ENCODE measurements at places on chromosomes 12 and 14. TPM values are rescaled to one million over a fixed set of nuclear protein-coding genes. Genes with fewer than 3 reads are reported as not detected.

GRCh38 chr12:24937553-24938244 lies 11.2 kb downstream of the BCAT1 start:
- no peak for DNase-seq

DNA sequence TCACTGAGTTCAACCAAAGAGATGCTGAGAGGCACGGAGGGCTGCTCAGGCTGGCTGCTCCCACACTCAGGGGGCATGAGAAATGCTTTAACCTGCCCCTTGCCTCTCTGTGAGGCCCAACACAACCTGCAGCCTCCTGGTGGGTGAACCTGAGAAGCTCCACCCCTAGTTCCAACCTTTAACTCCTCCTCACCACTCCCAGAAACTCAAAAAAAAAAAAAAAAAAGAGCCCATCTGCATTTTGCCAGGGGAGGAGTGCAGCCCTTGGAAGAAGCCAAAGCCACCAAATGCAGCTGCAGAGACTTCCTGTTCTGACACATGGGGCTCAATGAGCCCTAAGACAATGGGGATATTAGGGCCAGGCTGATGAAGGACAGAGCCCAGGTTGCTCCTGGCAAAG lies 8.9 kb downstream of the KRT4 start:
- DNase-seq = no peak

GRCh38 chr12:111753144-111753881 lies 13.4 kb upstream of the ALDH2 start:
- DNase-seq = no peak

DNA sequence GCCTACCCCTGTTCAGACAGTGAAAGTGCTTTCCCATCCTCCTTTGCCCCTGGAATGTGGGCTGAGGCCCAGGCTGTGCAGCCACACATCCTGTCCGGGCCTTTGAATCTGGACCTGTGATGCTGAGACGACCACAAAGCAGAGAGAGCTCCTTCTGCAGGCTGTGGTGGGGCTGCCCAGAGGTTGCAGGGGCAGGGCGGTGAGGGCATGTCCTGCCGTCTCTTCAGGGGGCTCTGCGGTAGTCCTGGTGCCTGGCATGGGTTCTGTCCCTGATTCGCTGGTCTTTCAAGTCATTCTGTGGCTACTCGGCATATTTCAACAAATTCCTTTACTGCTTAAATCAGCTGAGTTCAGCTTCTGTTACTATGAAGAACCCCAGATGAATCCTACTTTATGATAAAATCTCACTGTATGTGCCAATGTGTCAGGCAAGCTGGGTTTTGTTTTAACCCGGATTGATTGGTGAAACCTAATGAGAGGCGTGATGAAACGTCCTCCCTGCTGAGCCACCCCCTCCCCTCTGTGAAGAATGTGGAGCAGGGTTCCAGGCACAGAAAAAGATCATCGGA lies 63.4 kb upstream of the DICER1 start:
- DNase-seq = no peak

- DNase-seq = no peak
These were observed 149.0 kb downstream of the KITLG start for GRCh38 chr12:88431246-88431645.

DNA sequence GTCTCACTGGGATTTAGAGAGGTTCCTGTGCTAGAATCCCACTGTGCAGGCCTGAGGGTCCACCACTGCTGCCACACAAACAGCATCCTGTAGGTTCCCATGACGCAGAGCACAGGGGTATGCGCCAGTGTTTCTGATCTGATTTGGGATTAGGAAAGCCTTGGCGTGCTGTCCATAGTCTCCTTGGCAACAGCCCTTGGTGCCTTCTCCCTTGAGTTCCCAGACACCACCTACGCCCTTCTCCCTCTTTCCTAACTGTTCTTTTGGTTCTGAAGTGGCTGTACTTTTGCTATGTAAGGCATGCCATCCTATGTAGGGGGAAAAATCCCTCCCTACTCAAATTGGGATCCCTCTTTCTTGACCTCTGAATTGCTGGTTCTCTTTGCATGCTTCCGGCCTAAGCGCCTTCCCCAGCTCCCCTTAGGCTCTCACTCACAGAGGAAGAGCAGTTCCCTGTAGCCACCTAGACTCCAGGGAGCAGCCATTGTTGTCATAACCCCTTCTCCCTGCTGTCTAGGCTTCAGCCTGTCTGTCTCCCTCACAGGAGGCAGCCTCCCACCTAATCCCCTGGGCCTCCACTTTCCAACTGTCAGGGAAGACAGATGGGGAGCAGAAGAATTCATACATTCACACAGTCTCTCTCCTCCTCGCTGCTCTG lies 14.8 kb upstream of the RIC8B start:
- DNase-seq = no peak

DNA sequence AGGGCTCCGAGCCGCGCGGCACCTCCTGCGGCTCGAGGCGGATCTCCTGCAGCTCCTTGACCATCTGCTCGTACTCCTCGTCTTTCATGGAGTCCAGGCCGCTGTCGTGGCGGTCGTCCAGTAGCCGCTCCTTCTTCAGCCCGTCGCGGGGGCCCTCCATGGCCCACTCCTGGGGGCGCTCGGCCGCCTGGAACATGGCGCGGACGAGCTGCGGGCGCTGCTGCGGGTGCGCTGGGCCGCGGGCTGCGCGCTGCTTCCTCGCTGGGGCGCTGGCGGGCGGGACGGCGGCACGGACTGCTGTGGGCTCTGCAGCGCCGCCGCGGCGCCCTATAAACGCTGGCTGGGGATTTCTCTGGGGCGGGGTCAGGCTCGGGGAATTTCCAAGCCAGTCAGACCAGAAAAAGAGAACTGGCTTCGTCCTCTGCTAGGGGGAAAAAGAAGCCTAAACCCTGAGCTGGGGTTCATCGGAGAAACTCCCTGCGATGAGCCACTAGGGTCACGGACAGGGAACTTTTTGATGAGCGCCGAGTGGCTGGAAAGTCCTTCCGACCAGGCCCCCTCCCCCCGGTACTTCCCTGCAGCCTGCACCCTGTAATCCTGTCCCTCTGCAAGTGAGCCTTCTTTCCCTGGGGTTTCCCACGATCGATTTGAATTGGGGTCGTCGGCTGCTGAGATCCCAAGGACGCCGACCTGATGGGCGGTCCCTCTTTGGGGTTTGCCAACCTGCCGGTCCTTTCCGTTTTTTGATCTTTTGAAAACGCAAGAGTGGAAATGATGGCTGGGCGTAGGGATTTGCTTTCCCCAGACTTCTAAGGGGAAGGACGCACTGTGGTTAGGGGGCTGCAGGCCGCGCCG lies at the start of gene NFKBIA:
TSS of gene NFKBIA (minus strand) at position 301 of the 855 bp plus-strand sequence. CDS start at position 196, 105 bp downstream.
- DNase-seq = no peak

GRCh38 chr14:88590173-88590572 lies 27.3 kb downstream of the ZC3H14 start:
- DNase-seq = no peak

GRCh38 chr14:92952481-92953298 lies 29.7 kb downstream of the CHGA start:
- DNase-seq = no peak

DNA sequence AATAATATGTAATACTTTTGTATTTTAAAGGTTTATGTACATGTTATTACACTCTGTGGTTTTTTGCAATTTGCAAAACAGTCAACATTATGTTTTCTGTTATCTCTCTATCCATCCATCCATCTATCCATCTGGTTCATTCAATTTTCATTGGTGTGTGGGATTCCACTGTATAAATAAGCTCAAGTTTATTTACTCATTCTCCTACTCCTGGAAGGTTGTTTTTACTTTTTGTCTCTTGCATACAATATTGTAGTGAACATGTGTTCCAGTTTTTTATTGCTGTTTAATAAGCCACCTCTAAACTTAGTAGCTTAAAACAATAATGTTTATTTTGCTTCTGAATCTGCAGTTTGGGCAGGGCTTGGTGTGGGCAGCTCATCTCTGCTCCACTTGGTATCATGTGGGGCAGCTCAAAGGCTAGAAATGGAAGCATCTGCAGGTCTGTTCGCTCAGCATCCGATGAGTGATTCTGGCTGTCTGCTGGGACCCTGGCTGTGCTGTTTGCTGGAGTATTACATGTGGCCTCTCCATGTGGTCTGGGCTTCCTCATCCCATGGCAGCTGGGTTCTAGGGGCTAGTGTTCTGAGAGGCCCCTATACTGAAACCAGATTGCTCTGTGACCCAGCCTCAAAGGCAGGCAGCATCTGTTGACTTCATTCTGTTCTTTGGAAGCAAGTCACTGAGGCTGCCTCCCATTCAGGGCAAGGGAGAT lies 98.8 kb downstream of the SLC25A47 start:
- DNase-seq = no peak

DNA sequence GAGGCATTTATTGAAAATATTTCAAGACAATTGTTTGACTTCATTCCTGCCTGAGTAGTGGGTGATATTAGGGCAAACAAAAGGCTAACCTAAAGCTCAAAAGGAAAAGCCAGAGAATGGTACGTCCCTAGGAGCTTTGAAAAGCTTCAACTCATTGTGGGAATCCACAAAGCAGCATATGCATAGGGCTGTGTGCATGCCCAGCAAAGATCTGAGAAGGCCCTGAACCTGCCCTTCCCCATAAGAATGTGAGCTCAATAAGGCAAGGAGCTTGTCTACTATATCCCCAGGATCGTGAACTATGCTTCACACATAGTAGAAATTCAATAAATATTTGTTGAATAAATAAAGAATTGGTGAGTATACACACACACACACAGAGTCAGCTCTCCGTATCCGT lies 19.1 kb upstream of the RAD52 start:
- DNase-seq = no peak

- DNase-seq = no peak
These were observed 10.8 kb downstream of the TAOK3 start for GRCh38 chr12:118361889-118362288.

- DNase-seq = no peak
These were observed 77.8 kb downstream of the ANKS1B start for GRCh38 chr12:99906786-99907579.

DNA sequence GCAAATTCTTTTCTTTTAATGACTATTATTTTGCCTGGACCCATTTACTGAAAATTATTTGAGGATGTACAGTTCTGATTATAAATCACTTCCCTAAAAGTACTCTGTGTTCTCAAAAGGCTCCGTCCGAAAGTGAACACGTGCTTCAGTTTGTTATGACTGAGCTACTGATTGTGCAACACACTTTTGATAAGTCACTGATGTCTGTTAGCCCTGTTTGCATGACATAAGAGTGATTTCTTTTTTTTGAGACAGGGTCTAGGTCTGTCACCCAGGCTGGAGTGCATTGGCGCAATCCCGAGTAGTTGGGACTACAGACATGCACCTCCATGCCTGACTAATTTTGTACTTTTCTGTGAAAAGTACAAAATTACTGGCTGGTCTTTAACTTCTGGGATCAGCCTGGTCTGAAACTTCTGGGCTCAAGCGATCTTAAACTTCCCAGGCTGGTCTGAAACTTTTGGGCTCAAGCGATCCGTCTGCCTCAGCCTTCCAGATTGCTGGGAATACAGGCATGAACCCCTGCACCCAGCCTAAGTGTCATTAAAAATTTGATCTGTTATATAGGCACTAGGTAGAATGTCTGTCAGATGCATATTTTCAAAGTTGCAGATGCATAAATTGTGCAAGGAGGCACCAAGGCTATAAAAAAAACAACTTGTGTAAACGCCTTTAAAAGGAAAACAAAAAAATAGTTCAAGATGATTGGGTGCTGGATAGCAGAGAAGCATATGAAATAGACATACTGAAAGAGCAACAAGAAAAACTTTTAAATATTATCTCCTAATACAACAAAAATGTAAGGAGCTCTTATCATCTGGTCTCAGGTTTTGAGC lies 111.5 kb downstream of the SRGAP1 start:
- DNase-seq = no peak

GRCh38 chr12:93502802-93503623 lies 35.7 kb downstream of the MRPL42 start:
- peak; percentile 27 for DNase-seq

DNA sequence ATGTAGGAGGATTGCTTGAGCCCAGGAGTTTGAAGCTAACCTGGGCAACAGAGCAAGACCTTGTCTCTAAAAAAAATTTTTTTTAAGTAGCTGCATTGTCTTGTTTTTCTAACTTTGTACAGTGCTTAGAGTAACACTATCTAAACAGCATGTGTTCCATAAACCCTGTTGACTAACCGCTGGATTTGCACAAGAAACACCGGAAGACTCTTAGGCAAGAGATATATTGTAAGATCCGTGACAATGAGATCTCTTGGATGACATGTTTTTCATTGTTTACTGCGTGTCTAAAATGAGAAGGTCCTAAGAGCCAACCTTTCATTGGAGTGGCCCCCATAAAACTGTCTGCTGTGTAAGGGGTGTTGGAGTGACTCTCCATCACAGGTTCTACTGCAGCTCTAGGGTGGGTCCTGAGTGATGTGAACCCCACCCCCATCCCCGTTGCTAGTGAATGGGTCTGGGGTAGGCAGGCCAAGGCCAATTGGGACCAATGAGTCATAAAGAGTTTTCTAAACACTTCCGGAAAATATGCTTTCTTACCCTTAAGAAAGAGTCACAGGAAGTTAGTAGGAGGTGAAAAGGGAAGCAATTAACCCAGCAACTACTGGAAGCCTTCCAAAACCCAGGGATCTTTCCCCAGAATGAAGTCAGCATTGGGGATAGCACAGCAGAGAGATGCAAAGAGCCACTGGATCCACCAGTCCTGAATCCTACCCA lies 24.3 kb upstream of the PCNX1 start:
- peak; percentile 58 for DNase-seq

GRCh38 chr12:57620245-57620935 lies 9.2 kb downstream of the ARHGEF25 start:
- no peak for DNase-seq

- DNase-seq = no peak
These were observed 1.1 kb downstream of the DCTN2 start for GRCh38 chr12:57545809-57546437.

DNA sequence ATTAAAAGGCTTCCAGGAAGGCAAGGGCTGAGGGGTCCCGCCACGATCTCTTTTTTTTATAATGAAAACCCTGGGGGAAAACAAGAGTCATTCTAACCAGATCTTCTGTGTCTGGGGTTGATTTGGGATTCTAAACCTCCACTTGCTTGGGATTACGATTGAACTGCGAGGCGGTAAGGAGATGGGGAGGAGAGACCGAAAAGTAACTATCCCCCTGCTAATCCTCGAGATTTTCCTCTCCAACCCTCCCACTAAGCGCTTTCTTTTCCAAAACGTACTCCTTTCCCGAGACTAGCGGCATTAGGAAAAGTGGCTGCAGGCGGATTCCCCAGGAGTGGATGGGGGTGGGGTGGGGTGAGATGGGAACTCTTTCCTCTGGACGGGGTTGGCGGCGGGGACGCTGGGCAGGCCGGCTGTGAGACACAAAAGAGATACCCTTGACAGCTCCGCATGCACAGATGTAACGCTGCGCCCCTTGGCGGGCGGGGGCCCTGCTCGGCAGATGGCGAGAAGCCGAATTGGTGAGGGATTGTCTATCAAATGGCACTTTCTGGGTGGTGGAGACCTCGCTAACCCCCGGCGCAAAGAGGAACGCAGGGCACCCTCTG lies 830 bp upstream of the SRRM4 start:
- no peak for DNase-seq

- DNase-seq = no peak
These were observed 379.8 kb downstream of the VRK1 start for GRCh38 chr14:97177016-97177415.

Gene CCDC196
- not detected for total RNA-seq

Gene SART3
- total RNA-seq = 25.9 TPM

Gene ETFRF1
- 17.0 TPM for total RNA-seq
